NB4 (cell line): ENCODE measurements at places on chromosomes 12 and 14.

DNA sequence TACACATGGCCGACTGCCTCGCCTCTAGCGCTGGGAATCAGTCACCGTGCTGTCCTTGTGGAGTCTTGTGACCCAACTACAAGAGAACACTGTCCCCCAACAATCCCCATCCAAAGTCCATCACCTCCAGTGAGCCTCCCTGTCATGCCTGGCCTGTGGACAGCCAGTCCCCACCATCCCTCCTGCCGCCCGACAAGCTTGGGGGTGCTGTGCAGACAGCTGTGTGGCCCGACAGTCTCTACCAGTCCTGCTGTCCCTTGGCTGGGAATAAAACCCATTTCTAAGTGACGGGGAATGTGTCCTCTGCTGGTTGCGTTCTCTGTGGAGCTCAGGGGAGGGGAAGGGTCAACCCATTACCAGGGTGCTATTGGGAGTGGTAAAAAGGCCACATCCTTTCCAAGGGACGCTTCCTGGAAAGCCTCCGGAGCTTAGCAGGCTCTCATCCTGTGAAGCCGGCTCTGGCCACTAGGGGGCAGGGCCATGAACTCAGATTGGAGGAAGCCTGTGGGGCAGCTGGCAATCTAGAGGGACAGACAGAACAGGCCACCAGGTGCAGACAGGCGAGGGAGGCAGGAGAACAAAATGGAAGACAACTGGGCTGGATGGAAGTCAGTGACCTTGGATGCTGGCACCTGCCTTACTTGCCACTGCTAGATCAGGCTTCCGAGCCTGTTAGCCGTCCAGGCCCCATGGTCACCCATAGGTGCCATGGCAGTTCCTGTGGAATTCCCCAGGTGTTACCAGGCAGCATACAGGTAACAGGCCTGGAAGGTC, 12.0 kb upstream of the BLTP3B start:
- DNase-seq, result peak; percentile 82

DNA sequence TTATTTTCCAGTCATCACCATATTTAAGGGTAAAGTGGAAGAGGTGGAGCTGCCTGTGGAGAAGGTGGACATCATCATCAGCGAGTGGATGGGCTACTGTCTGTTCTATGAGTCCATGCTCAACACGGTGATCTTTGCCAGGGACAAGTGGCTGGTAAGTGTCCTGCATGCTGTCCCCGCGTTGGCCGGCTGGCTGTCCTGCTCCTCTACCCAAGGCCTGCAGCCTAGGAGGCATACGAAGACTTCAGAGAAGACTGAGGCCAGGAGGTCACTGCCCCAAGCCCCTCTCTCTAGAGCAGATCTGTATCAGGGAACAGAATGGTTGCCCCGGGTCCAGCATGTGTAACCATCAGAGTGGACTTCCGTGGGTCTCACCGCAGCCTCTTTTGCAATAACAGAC, 77.7 kb downstream of the PRMT8 start:
- DNase-seq, result no peak

GRCh38 chr12:58633479-58633878, 286.8 kb downstream of the LRIG3 start:
- DNase-seq, result no peak

- no peak for DNase-seq
Measured at GRCh38 chr14:71248194-71248593, 340.9 kb downstream of the PCNX1 start.

GRCh38 chr14:33834466-33835260, 116.2 kb downstream of the EGLN3 start:
- DNase-seq, result no peak

DNA sequence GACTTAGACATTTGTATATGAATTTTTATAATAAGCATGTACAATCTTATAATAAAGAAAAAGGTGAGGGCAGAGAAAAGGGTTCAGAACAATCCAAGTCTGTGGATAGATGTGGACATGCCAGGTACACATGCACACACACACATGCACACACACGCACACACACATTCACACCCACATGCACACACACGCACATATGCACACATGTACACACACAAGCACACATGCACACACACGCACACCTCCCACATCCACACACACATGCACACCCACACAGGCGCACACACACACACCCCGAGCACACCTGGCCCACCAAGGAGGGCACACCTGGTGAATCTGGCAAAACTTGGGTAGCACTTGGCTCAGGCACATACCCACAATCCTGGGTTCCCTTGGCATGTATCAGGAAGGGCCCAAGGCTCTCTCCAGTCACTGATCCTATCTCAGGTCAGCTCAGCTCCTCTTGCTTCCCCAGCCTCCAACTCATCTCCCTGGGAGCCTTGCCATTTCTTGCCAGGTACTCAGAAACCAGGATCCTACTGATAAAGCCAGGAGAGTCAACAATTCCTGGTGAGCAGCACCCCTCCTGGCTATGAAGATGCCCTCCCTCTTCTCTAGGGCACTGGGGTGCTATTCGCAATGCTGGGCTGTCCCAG, 18.6 kb upstream of the TMEM106C start:
- no peak for DNase-seq

DNA sequence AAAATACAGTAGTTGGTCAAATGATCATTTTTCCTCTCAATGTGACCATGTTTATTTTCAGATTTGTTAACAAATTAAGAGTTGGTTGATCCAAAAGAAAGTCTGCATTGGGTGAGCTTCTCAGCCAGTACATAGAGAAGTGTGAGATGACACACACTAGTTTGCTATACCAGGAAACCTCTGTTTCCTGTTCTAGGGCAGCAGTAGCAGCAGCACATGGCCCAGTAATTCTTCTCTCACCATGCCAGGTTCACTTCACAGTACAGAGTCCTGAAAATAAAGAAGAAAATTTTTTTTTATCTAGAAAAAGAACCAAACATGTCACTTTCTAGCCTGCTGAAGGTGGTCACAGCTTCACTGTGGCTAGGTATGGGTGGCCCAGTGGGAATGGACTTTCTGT, 250.2 kb upstream of the OR4E1 start:
- DNase-seq, result no peak

DNA sequence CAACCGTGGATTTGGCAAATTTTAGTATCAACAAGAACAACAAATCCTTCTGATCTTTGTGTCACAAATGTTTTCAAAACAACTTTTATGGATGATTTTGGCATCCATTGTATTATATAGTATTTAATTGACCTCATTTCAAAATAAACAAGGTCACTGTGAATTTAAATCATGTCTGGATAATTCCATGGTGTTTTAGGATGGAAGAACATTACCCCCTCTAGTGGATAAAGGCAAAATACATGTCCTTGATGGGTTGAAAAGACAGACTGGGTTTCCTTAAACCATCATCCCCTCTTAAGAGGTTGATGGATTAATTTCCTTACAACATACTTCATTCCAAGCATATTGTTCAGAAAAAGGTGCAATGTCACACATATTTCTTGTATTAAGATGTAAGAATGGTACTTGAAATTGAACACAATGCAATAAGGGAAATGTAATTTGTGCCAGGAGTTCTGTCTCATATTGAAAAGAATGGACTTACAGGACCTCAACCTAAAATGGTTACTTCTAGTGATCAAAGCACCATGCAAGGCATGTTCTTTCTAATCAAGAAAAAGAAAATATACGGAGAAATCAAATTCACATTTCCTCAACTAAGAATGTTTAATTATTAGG, 352.0 kb downstream of the BCAT1 start:
- DNase-seq, result peak; percentile 55

- DNase-seq, result no peak
Measured at GRCh38 chr12:44223736-44224135, 387.9 kb downstream of the TMEM117 start.

DNA sequence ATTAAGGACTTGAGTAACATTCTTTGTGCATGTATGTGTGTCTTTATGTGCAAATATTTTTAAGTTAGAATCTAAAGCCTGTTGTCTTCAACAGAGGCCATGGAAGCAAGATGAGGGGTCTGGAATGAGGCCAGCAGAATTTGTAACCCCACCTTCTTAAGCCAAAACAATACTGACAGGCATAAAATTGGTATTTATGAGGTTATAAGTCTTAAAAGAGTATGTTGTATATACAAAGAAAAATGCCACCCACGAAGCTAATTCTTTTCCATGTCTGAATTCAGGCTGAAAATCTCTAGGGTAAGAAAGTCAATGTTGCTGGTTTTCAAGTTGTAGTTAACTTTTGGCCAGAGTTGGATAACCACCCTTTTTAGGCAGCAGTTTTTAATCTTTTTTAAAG, 86.2 kb upstream of the TMTC1 start:
- no peak for DNase-seq

- DNase-seq, result no peak
Measured at GRCh38 chr12:119725523-119725922, 57.6 kb downstream of the PRKAB1 start.

- peak; percentile 4 for DNase-seq
Measured at GRCh38 chr12:3170423-3171194, 93.4 kb downstream of the TSPAN9 start.

- DNase-seq, result no peak
Measured at GRCh38 chr12:65665817-65666216, 158.5 kb upstream of the HMGA2 start.

DNA sequence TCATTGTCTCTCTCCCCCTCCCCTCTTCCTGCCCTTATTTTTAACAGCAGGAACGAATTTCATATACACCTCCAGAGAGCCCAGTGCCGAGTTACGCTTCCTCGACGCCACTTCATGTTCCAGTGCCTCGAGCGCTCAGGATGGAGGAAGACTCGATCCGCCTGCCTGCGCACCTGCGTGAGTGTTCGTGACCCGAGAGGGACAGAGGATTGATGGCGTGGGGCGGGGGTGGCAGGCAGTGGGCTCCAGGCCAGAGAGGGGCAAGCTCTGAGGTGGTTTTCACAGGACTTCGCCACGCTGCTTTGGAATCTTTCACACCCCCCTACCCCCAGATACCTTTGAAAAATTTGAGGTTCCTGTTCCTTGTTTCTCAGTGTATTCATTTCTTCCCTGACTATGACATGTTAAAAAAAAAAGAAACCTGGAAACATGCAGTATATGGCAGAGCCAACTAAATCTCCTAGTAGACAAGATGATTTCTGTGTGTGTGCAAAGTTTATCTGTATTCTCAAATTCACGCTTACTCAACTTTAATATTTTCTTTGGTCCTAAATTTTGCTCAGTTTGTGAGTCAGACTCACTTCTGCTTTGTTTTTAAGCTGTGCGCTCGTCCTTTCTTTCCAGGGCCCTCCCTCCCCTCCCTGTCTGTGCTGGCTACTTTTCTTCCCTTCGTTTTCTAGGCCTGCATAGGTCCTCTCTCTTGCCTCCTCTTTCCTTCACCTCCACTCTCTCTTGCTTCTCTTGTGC, 103.1 kb downstream of the ETV6 start:
- peak; percentile 30 for DNase-seq

DNA sequence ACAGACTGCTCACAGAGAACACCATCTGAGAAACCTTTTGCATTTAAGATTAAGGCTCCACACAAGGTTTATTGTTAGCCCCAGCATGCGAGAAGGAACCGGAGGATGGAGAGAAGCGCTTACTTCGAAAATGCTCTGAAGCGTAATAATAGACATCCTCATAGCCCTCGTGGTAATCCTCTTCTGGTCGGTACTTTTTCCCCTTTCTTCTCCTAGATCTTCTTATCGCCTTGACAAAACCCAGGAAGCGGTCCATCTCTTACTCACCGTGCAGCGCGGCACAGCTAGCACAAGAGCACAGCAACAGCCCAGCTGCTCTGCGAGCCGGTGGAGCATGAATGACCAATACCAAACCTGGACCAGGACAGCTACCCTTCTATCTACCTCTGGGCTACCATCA, 125.1 kb upstream of the GRIP1 start:
- DNase-seq, result no peak

- DNase-seq, result no peak
Measured at GRCh38 chr12:23555180-23555824, 394.2 kb downstream of the SOX5 start.

DNA sequence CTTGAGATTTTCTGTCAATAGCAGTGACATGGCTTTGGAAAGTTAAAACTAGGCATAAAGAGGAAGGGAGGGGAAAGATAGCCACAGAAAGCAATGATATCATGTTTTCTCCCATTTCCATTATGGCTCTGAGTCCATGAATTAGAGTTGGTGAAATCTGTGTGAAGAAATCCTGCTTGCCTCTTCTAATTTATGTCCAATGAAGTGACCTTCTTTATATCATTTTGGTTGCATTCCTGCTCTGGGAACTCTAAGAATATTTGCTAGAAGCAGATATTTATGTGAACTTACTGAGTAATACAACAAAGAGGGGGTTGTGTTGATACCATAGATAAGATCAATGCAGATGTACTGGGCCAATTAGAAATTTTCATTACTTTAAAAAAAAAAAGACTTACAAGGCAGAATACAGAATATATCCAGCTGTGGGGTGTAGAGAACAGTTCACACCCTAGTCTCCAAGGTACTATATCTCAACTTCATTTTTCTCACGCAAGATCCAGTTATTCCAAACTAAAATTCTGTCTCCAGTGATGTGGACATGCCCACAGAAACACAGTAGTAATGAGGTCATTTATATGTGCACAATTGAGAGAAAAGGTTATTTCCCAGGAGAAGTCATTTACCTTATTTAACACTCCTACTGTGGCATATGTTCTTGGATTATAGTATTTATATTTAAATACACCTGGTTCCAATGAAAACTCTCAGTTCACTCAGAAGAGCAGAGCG, 51.5 kb upstream of the KCNJ8 start:
- DNase-seq, result no peak
